ENCODE measurements at places on chromosomes 4 and X.

- no peak for DNase-seq
Observed at GRCh38 chrX:356385-357034, 30.2 kb downstream of the PPP2R3B start.

DNA sequence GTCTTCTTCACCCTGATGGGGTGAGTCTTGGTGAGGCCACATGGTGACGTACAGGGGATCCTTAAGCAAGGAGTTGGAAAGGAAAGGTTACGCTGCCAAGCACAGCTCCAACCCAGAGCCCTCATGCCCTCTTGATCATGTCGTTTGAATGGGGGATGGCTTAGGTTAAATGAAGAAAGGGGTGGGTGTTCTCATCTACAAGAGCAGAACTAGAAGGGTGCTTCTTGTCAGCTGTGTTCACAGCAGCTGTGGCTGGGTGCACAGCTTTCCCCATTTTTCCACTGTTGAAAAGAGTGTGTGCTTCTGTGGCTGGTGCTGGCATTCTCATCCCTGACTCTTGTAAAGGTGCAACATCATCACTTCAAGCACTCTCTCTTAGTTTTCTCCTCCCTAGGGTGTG is 15.5 kb upstream of the SCRG1 start:
- DNase-seq = no peak

GRCh38 chr4:138204507-138204906 is 37.6 kb downstream of the SLC7A11 start:
- no peak for DNase-seq

- no peak for DNase-seq
Observed at GRCh38 chr4:30717208-30718020, 2.8 kb upstream of the PCDH7 start.

GRCh38 chr4:16665942-16666551 is 232.4 kb downstream of the LDB2 start:
- DNase-seq = no peak

DNA sequence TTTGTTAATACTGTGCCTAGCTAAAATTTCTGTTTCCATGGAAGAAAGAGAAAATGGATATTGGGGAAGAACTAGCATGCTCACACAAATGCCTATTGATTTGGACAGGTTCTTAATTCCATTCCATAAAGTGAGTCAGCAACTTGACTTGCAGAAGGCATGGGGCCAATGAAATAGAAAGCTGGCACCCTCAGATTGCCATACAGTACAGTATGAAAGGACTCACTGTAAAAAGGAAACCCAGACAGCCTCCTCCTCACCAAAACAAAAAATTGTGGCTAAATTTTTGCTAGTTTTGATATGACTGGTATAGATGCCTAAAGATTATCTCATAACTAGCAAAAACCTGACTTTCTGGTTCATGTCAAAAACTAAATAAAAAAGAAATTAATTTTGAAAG is 11.2 kb upstream of the TAB3 start:
- DNase-seq = no peak

GRCh38 chr4:34105311-34105710 is 2139.0 kb downstream of the ARAP2 start:
- DNase-seq = no peak

- no peak for DNase-seq
Observed at GRCh38 chr4:147987252-147987651, 255.4 kb downstream of the ARHGAP10 start.

GRCh38 chrX:107537815-107538214 is 88.4 kb downstream of the FRMPD3 start:
- DNase-seq = peak; percentile 3

- DNase-seq = no peak
Observed at GRCh38 chr4:142331646-142332045, 514.5 kb downstream of the INPP4B start.

DNA sequence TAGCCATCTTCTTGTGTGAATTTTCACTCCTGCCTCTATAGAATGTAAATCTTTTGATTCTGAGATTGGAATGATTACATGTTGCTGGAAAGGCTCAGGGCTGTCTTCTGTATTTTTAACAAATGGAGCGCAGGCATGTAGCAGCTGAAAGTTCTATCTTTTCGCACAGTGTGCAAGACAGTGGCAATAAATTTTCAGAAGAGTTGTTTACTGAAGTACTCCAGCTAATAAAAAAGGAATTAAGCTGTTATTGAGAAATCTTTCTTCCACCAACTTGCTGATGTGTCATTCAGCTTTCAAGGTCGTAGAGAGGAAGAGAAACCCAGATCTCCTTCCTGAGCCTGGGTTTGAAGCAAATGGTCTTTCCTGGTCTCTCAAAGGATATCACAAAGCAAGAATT is 122.0 kb upstream of the PUDP start:
- no peak for DNase-seq

GRCh38 chrX:9665113-9665512 is 100.5 kb downstream of the GPR143 start:
- no peak for DNase-seq

DNA sequence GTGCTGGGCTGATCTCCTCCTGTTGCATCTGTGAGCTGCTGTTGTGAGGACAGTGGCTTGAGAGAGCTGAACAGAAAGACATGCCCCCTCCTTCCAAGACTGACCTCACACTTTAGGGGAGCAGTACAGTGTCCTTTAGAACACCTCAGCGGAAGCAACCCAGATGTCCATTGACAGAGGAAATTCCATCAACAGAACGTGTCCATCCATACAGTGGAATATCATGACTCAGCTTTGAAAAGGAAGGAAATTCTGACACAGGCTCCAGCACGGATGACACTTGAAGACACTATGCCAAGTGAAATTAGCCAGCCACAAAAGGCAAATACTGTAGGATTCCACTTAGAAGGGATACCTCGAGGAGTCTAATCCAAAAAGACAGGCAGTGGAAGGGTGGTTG is 103.5 kb downstream of the GPR143 start:
- no peak for DNase-seq

DNA sequence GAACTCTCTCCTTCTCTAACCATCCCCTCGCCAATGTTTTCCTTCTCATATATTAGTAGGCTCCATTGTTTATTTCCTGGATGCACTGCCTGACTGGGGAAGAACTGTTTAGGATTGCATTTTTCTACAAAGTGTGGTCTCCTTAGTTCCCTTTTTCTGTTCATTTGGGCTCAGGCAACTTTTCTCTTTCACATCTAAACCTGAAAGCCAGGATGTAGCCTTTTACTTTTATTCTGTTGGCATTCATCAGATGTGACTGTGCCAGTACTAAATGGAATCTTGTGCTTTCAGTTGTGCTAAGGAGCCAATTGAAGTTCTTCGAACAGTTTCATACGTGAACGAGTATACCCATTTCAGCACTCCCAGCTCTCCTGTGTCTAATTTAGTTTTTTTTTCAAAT is 59.8 kb downstream of the DDIT4L start:
- no peak for DNase-seq
